ENCODE measurements at places on chromosomes 5 and 9.

GRCh38 chr5:139584137-139584536 lies 23.0 kb downstream of the UBE2D2 start:
- no peak for DNase-seq

GRCh38 chr5:151661968-151662732 lies 24.6 kb downstream of the SPARC start:
- no peak for DNase-seq

- DNase-seq = no peak
These were observed 105.7 kb downstream of the LURAP1L start for GRCh38 chr9:12880406-12881015.

DNA sequence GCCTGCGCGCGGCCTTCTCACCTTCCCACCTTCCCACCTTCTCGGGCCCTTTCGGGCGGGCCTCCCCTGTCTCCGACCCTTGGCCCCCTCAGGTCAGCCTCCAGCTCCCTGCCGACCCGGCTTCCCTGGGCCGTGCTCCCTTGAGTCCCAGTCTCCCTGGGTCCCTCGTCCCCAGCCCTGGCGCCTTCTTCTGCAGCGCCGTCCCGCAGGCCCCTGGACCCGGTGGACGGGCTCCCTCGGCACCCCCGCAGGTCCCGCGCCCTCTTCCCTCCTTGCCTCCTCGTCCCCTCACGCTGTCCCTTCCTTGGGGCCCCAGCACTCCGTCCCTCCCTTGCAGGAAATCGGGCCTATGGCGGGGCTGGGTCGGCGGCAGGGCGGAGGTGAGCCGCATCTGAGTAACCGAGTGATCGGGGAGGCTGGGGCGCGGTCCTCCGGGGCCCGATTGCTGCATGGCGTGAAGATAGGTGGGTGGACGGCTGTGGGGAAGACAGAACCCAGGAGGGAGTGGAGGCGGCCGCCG lies 7.6 kb downstream of the ARPC5L start:
- no peak for DNase-seq

GRCh38 chr5:52994266-52994665 lies 5.1 kb downstream of the ITGA2 start:
- DNase-seq = no peak

- no peak for DNase-seq
These were observed 74.6 kb downstream of the LRRC70 start for GRCh38 chr5:62653001-62653863.

DNA sequence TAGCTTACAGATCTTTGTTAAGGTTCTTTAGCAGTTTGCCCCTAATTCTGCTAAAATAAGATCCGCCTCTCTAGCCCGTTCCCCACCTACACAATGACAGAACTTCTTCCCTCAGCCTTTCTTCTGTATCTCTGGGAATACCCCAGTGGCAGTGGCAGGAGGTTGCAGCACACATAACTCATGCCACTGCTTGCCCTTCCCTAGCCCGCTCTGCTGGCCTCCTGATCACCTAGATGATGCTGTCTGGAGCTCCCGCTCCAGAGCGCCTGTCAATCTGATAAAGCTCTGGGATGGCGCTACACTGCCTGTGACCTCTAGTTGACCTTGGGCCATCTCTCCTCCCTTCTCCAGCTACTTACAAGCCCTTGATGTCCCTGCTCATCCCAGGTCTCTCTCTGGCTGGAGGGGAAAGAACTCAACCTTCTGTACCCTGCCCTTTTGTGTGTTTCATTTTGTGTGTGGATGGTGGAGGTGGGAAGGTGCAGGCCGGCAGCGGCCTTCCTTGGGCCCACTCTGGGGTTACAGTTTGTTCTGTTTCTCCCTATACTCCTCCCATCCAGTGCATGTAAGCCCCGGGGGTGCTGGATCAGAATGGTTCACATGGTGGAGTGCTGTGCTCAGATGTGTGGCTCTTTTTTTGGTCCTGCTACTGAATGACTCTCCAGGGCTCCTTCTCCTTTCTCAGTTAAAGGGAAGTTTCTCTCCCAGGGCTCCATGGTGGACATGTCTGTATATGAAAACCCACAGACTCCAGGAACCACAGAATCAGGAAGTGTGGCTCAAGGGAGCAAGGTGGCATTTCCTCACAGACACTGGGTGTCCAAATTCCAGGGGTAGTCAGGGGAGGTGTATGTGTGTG lies 29.1 kb downstream of the MTX3 start:
- no peak for DNase-seq

DNA sequence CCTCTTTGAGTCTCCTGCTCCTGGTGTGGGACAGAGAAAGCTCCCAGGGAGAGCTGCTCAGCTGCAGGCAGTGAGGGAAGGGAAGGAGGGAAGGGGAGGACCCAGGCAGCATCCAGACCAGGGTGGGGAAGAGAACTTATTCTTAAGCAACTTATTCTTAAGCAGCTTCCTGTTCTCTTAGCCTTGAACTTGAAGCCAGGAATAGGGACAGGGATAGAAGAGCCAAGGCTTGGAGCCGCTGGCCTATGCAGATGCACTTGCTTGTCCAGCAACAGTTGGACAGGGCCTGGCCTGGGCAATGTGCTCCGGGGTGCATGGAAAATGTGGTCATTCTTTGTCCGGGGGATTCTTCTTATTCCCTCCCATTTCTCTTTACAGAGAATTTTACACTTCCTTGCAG lies 31.4 kb upstream of the SPTLC1 start:
- DNase-seq = no peak

GRCh38 chr5:28766565-28767158 lies 1728.3 kb upstream of the CDH9 start:
- no peak for DNase-seq

DNA sequence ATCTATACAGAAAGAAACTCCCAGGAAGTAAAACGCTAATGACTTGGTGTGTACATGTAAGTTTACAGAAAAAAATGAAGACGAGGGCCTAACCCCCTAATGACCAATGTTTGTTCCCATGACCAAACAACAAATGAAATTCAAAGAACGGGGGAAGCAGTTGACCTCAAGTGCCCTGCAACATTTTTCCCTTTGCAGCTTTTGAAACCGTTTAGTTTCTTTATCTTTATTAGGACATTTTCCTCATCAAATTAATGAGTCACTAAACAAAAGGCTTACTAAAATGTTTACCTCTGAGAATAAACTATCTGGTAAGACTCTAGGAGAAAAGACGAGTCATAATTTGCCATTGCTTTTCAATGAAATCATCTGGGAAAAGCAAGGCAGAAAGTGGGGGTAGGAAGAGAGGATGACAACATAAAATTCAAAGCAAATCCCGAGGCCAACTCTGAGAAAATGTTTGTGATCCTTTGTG lies 57.4 kb downstream of the LHFPL2 start:
- no peak for DNase-seq

GRCh38 chr9:76571743-76572146 lies 112.8 kb downstream of the GCNT1 start:
- DNase-seq = no peak

DNA sequence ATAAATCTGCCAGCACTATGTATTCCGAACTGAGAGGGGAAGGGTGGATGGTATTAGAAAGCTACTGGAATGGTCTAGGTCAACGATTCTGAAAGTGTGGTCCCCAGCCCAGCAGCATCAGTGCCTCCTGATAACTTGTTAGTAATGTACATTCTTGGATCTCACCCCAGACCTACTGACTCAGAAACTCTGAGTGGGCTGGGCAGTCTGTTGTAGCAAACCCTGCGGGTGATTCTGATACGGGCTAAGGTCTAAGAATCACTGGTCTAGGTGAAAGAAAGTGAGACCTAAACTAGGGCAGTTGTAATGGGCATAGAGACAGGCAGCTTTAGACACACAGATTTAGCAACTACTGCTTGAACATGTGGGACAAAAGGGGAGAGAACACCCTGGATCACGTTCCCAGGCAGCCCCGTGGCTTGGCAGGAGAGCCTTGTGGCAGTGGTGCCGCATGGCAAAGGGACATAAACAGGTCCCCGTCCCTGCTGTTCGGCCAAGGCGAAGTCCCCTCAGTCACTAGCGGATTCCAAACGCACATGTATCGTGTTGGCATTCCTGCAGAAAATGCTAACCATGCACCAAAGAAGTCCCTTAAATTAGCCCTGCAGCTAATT lies 216.3 kb downstream of the TTLL11 start:
- no peak for DNase-seq

- no peak for DNase-seq
These were observed 892.9 kb downstream of the NR2F1-AS1 start for GRCh38 chr5:92687821-92688722.

- no peak for DNase-seq
These were observed 218.5 kb downstream of the TAF11L14 start for GRCh38 chr5:17852740-17853139.

DNA sequence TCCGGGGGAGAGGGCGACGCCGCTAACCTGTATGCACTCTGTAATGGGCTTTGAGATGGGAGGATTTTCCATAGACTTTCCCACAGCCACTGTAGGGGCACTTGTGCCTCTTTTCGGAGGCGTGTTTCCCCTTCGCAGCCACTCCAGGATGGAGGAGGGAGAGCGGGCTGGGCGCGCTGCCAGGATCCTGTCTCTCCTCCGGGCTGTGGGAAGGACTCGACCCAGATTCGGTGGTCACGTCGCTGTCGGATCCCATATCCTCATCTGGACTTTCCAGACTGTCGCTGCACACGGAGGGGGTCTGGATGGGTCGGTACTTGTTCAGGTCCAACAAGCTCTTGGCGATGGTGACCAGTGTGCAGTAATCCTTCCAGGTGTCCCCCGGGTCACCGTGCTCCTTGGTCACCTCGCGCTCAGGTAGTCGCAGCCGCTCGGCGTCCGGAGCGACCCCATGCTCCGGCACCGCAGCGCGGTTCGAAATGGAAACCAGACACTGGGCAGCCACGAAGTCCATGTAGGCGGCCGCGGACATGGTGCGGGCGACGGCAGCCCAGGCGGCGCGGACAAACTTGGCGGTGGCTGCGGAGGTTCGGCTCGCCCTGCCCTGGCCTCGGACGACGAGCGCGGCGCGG lies 1.5 kb downstream of the KLF9 start:
- DNase-seq = no peak

- DNase-seq = no peak
These were observed 312.4 kb downstream of the DOCK8 start for GRCh38 chr9:526904-527591.

GRCh38 chr5:141908796-141909195 lies 14.9 kb upstream of the DELE1 start:
- DNase-seq = no peak

- DNase-seq = no peak
These were observed 170.7 kb upstream of the SPRY4 start for GRCh38 chr5:142495531-142495930.

DNA sequence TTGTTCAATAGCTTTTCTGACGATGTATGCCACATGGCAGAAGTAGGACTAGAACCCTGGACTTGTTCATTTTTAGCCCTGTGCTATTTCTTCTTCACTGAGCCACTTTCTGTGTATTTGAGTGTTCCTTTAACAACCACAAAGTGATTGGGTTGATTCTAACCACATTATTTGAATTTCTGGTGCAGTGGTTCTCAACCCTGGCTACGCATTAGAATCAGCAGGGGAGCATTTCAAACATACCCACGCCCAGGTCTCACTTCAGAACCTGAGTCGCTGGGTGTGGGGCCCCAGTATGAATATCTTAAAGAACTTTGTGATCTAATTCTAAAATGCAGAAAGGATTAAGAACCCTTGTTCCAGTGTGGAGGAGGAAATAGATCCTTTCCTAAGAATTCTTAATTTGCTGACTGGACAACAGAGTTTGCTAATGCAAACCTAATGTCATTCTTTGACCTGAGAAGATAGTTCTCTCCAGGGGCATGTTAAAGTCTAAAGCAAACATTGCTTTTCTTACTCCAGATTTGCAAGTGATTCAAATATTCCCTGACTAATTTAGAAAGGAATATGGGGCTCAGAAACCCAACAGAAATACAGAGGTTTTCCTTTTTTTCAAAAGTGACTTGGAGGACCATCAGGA lies 75.4 kb upstream of the GDNF start:
- no peak for DNase-seq

- no peak for DNase-seq
These were observed 52.1 kb upstream of the NFIB start for GRCh38 chr9:14366076-14366475.

GRCh38 chr5:172862165-172862801 lies 28.2 kb downstream of the ERGIC1 start:
- no peak for DNase-seq

DNA sequence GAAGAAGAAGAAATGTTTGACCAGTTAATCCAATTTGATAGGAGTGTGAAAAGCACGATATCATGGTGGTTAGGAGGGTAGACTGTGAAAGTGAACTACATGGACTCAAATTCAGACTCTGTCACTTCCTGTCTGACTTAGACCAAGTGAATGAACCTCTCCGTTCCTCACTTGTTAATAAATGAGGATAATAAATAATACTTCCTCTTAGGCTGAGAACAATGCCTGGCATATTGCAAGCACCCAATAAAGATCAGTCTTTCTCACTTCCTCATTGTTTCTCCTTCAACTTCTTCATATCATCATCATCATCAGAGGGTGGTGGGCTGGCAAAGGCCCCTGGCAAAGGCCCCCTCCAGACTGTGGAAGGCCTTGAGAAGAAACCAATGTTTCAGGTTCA lies 148.7 kb downstream of the CDK5RAP2 start:
- no peak for DNase-seq

- no peak for DNase-seq
These were observed 15.2 kb upstream of the SLC35D2 start for GRCh38 chr9:96398582-96399324.

- no peak for DNase-seq
These were observed 514.9 kb upstream of the CLINT1 start for GRCh38 chr5:158373608-158374395.

DNA sequence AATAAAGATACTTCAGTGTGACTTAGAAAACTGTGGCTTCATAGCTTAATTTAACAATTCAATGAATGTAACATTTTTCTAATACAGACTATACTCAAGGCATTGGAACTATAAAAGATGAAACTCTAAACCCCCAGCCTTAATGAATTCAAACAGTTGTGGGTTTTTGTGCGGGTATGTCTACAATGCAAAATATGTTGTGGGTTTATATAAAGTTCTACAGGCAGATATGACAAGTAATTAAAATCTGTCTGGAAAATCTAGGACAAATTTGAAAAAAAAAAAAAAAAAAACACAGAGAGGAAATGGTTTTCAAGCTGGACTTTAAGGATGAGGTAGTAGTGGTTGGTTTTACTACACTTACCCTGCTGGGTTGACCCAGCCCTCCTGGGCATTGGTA lies 467.5 kb upstream of the TLE4 start:
- DNase-seq = no peak

GRCh38 chr5:163564321-163564938 lies 59.0 kb downstream of the MAT2B start:
- peak; percentile 49 for DNase-seq

DNA sequence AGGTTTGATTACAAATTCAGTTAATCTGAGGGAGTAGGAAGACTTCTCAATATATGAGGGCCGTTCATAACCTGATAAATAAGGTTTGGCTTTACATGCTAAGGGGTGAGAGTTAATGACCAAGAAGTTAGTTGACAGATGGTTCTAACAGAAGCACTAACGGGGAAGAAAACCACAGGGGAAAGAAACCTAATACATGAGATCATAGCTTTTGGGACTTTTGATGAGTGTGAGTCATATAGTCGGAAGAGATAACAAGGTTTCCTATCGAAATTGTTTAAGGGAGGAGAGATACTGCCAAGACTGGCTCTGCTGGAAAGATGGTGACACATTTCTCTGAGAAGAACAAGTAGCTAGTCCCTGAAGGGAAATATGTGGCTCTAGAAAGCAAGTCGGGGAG lies 140.1 kb downstream of the COX7C start:
- DNase-seq = no peak

Data from stimulated activated CD4-positive, alpha-beta T cell treated with anti-CD3 and anti-CD28 coated beads, Interleukin-1b, Interleukin-23, amount 100 ng/mL, for 1 hour (primary cell).